ENCODE measurements at places on chromosomes 2 and 18.
A peak's percentile ranks its signal among the peaks of the same experiment; 100 is the strongest.

DNA sequence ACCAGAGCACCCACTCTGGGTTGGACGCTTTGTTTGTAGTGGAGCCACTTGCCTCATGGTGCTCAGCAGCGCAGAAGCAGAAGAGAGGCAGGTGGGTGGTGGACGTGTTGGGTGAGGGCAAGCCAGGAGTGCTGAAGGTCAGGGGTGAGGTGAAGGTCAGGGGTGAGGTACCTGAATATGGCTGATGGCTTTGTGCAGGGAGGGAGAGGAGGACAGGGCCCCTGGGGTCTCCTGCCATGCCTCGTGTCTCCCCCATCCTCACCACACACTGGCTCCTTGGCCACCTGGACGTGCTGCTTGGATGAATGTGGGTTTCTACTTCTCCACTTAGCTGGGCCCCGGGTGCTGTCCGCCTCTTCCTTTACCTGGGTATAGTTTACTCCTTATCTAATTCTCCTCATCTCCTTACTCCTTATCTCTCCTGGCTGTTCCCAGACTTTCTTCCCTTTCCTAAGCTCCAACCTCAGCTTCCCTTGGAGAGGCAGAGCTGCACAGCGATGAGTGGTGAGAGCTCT is 68.1 kb downstream of the DYSF start:
- no peak for DNase-seq

GRCh38 chr2:74179063-74179865 is 585 bp upstream of the MOB1A start:
- no peak for DNase-seq

- peak; percentile 28 for DNase-seq
Observed at GRCh38 chr2:182101263-182101662, 115.6 kb downstream of the PPP1R1C start.

DNA sequence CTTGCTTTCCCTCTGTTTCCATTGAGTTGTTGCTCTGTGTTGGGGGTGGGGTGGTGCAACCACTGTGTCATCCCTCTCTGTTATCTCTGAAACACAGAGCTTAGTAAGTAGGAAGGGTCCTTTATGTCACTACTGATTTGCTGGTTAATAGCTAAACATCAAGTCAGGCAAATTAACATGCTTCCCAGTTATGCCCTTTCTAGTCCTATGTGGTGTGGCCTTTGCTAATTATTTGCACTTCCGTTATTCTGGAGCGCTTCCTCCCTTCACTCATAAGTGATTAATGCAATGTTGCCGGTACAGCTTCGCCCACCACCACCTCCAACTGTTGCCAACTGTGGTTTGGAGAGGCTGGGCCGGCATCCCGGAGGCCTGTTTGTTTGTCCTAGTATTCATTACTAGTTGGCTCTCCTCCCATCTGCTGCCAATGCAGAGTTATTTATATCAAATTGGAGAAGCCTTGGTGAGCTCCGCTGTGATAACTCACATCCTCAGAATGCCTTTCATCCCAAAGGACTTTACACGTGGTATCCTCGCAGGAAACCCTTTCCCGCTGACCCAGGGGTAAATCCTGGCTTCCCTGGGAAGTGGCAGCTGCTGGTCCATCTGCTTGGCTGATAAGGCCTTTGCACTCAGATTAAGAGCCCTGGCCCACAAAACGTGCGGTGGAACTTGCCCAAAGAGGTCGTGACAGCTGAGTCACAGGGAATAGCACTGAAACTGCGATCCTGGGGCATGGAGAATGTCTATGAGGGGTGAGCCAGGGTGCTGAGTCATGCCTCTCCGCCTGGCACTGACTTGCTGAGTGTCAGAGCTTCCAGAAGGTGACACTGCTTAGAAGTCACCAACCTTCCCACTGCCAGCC is 72.0 kb upstream of the ZCCHC2 start:
- peak; percentile 88 for DNase-seq

DNA sequence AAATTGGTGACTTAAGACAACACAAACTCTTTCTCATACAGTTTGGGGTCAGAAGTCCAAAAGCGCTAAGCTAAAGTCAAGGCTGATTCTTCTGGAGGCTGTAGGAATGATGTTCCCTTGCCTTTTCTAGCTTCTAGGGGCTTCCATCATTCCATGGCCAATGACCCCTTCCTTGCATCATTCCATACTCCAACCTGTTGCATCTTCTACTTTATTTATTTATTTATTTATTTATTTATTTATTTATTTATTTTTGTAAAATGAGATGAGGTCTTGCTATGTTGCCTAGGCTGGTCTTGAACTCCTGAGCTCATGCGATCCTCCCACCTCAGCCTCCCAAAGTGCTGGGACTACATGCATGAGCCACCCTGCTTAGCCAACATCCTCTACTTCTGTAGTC is 44.7 kb upstream of the C1D start:
- no peak for DNase-seq

GRCh38 chr18:51765606-51766360 is 568.3 kb upstream of the MEX3C start:
- no peak for DNase-seq

DNA sequence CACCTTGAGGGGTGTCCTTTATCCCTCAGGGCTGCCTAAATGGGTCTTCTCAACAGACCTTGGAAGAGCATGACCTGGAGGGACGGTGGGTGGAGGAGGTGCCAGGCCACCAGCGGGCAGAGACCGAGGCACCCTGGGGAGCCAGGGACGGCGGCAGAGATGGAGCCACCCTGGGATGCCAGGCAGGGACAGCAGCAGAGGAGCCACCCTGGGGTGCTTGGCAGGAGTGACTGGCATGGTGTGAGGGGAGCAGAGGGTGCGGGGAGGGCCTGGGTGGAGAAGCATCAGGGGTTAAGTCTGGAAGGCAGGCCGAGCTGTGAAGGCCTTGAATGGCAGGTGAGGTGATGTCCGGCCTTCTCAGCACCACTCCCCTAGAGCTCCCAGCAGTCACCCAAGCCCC is 56.1 kb downstream of the CIB4 start:
- DNase-seq = no peak

DNA sequence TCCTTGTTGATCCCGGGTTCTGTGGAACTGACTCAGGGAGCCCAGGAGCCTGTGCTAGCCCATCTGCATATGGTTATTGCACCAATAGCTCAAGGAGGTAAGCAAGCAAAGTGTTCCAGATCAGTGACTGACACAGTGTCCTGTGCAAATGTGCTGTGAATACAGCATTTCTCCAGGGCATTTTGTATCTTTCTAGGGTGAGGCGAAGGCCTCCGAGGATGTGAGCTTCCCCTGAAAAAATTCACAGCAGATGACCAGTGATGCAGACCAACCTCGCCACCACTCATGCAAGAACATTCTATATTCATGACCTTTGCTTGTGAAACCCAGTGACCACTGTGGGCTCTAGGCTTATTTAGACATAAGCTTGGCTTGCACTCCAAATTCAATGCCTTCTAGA is 15.2 kb upstream of the NT5DC4 start:
- peak; percentile 38 for DNase-seq

DNA sequence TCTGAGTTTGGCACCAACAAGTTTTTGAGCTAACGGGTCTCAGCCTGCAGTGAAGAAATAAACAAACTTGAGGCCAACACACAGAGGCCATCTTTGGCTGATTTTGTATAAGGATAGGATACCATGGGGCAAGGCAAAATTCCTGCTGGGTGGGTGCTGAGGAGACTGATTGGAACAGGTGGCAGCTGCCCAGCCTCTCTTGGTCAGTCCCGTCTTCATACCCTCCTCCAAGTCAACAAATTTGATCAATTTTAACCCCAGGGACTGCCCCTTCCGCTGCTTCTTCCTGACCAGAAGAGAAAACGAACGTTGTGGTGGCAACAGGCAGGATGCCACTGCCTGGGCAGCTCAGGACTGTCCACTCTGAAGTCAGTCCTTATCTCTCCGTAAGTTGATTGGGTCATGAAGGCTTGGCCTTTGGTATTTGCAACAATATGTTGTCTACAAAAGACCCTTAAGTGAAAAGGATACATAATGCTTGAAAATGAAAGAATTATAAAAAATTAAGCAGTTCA is 139.3 kb downstream of the SPP2 start:
- no peak for DNase-seq

GRCh38 chr2:51620796-51621195 is 588.9 kb upstream of the NRXN1 start:
- DNase-seq = no peak

- no peak for DNase-seq
Observed at GRCh38 chr2:170824526-170825015, 7.9 kb downstream of the GAD1 start.

DNA sequence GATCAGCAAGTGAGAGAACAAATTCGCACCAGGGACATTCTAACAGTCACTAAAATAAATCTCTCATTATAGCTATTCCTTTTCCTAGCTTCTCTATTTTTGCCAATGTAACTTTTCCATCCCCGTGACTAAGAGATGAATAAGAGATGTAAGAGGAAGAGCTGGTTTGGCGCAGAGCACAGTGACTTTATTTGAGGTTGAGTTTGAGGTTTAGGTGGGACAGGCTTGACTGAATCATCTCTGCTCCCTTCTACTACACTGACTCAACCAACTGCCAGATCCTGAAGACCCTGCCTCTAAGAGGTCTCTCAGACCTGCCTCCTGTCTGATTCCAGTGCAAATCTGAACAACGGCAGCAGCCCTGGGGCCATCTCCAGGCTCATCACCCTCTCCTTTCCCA is 28.0 kb downstream of the RFX8 start:
- peak; percentile 99 for DNase-seq

All from ELR (cell line).